ENCODE measurements at places on chromosomes 1 and 21. TPM values are rescaled to one million over a fixed set of nuclear protein-coding genes. Genes with fewer than 3 reads are reported as not detected.

DNA sequence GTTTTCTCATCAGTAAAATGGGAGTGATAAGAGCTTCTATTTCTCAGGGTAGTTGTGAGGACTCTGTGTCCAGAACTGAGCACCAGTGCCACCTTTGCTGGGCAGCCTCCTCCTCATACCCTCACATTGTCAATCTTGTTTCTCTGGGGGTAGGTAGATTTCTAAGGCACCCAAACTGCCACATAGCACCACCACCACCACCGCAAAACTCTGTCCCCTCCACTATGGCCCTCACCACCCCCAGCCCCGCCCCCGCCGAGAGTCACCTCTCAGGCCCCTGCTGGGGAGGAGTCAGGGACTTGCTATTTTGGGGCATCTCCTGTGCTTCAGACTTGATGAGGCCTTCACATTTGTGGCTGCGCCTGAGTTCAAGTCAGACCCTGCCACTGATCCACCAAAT is 549.2 kb downstream of the PTPRU start:
- no peak for DNase-seq

DNA sequence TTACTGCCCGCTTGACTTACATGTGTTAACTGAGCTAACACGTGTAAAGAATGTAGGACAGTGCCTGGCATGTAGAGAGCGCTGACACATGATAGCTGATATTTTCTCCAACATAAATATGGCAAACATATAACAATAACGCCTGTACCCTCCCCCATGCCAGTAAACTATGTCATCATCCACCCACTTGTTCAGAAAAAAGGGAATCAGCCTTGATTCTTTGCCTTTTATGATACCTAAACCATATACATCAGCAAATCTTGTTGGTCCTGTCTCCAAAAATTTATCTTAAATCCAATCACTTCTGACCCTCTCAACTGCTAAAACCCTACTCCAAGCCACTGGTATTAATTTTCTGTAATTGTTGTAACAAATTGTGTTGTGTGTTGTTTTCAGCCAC is 1.1 kb upstream of the ZNF692 start:
- DNase-seq, result no peak

DNA sequence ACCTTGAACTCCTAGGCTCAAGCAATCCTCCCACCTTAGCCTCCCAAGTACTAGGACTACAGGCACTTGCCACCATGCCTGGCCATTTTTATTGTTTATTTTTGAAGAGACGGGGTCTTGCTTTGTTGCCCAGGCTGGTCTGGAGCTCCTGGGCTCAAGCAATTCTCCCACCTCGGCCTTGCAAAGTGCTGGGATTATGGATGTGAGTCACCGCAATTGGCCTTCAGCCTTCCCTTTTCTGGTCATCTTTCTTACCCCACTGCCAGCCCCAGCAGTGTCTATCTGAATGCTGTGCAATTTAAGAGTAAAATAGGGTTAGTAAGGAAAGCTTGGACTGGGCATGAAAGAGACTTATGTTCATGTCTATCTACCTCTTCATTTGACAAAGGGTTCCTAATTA is 6.1 kb upstream of the KLF17 start:
- no peak for DNase-seq

DNA sequence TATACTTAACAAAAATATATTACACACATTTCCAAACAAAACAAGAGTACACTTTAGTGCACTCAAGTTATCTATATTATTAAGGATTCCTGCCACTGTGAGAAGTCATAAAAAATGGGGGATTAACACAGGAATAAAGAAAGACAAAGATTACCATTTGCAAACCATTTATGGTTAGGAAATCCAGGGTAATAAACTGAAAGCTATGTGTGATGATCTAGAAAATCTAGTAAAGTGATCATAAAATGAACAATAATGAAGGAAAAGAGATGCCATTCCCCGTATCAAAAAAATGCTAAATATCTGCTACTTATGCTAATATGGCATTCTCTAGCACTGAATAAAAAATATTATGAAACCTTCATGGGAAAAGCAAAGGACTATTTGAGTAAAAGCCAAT is 101.4 kb downstream of the AK5 start:
- no peak for DNase-seq

GRCh38 chr1:24714859-24715520 is 30.3 kb upstream of the CLIC4 start:
- no peak for DNase-seq

GRCh38 chr1:65694126-65694525 is 98.6 kb upstream of the PDE4B start:
- DNase-seq, result no peak

Gene OR2G6
- total RNA-seq, result not detected

Gene AVPR1B
- total RNA-seq, result not detected

Data from H7 (cell line).